ENCODE measurements at places on chromosomes 11 and 22. TPM values are rescaled to one million over a fixed set of nuclear protein-coding genes. Genes with fewer than 3 reads are reported as not detected.

Gene PARVG
- polyA plus RNA-seq, result 3.4 TPM

Gene EIF4ENIF1
- 28.7 TPM for polyA plus RNA-seq

Gene RNF214
- polyA plus RNA-seq, result 17.8 TPM

Gene NF2
- 18.0 TPM for polyA plus RNA-seq

Gene DCHS1
- polyA plus RNA-seq, result 35.8 TPM

Gene MALAT1
- 200 TPM for polyA plus RNA-seq

Gene CHRM4
- 0.09 TPM for polyA plus RNA-seq

Gene NAGA
- 17.1 TPM for polyA plus RNA-seq

Gene PVALB
- polyA plus RNA-seq, result 22.8 TPM

Gene PIWIL4
- 4.1 TPM for polyA plus RNA-seq

Gene BTBD18
- 0.19 TPM for polyA plus RNA-seq

Gene EXPH5
- polyA plus RNA-seq, result 0.43 TPM

Gene SH3BP1
- polyA plus RNA-seq, result 10.5 TPM

Gene CARD18
- polyA plus RNA-seq, result not detected

Gene NCAM1
- polyA plus RNA-seq, result 132 TPM

Gene NEFH
- polyA plus RNA-seq, result 1.5 TPM

Gene MAPK8IP2
- 0.51 TPM for polyA plus RNA-seq

Gene DDB1
- polyA plus RNA-seq, result 195 TPM

Gene SLC37A4
- 11.7 TPM for polyA plus RNA-seq

Gene SDHD
- 92.7 TPM for polyA plus RNA-seq

Gene LUZP2
- 0.65 TPM for polyA plus RNA-seq

Gene MS4A4A
- polyA plus RNA-seq, result 9.4 TPM

Gene MEI1
- polyA plus RNA-seq, result 0.68 TPM

Gene BRSK2
- polyA plus RNA-seq, result 1.2 TPM

Gene SMC1B
- polyA plus RNA-seq, result 0.11 TPM

Gene MPPED2
- polyA plus RNA-seq, result 6.5 TPM

Gene UPB1
- polyA plus RNA-seq, result 0.75 TPM

Gene OAF
- 48.6 TPM for polyA plus RNA-seq

Gene GLYATL2
- polyA plus RNA-seq, result 1.3 TPM

Gene IL17REL
- polyA plus RNA-seq, result not detected

Gene RAG2
- 0.19 TPM for polyA plus RNA-seq

Gene TNNT3
- polyA plus RNA-seq, result 9,432 TPM

Gene ST14
- polyA plus RNA-seq, result 0.40 TPM

Gene DRG1
- 77.9 TPM for polyA plus RNA-seq

Gene LDHAL6A
- 0.14 TPM for polyA plus RNA-seq

Gene TREH
- polyA plus RNA-seq, result 0.19 TPM

Gene TRIM6
- 1.4 TPM for polyA plus RNA-seq
